ENCODE measurements at places on chromosomes 16 and 17.
A peak's percentile ranks its signal among the peaks of the same experiment; 100 is the strongest.

GRCh38 chr17:74935585-74936469 lies at the start of gene OTOP3:
OTOP3 (plus strand) TSS chr17:74935898; CDS start chr17:74935922, 24 bp downstream.
- no peak for DNase-seq

DNA sequence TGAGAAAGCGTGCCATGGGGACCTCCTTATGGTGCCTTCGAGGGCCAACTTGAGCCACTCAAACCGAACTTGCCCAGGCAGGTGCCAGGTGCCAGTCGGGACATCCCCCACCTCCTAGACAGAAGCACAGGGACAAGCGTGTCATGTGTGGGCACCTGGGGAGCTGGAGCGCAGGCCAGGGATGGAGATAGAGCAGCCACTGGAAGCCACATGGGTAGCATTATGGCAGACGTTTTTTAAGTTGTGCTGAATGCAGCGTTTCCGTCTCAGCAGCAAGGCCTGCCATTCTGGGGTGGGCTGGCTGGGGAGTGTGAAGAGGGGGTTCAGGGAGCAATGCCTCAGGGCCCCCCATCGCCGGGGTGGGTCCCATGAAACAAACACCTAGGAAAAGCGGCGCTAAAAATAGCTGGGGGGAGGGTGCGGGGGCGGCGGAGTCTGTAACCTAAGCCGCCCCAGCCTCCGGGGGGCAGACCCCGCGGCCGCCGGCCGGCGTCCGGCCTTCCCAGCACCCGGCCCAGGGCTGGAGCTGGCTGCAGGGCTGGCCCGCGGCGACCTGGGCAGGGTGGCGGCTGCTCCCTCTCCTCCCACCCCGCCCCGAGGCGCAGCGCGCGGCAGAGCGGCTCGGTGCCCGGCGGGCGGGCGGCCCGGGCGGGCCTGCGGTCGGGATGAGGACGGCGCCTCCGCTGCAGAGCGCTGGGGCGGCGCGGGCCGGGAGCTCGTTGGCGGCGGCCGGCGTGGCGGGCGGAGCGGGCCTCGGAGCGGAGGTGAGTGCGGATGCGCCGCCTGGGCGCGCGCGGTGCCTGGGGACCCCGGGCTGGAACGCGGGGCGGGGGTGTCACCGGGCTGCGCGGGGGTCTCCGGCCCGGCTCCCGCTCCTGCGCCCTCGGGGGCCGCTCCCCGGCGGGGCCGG lies at the start of gene ZNF469:
ZNF469 (plus strand) TSS at position 469 of the 910 bp plus-strand sequence. CDS start 44,512 bp downstream, outside the sequence.
- DNase-seq = no peak

GRCh38 chr16:66522816-66523590 lies 26.9 kb downstream of the TK2 start:
- no peak for DNase-seq

- DNase-seq = no peak
Measured at GRCh38 chr16:51880776-51881175, 666.2 kb downstream of the TOX3 start.

GRCh38 chr17:50063561-50064252 lies 7.8 kb downstream of the ITGA3 start:
- no peak for DNase-seq

- no peak for DNase-seq
Measured at GRCh38 chr16:69942099-69942491, 9.0 kb upstream of the CLEC18A start.

DNA sequence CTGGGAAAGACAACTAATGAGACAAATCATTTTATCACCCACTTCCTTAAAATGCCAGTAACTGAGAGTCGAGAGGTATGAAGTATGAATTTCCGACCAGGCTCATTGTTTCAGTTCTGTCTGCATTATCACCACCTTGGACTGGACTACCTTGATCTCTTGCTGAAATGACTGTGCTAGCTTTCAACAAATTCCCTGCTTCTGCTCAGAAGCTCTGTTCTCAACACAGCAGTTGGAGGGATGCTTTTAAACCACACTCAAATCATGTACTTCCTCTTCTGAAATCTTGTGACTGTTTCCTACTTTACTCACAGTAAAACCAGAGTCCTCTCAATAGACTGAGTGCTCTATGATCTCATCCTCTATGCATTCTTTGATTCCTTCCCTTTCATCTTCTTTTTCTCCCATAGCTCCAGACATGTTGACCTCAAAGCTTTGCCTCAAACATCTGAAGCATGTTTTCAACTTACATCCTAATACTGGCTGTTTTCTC lies 195.8 kb downstream of the KCNJ2 start:
- DNase-seq = no peak

DNA sequence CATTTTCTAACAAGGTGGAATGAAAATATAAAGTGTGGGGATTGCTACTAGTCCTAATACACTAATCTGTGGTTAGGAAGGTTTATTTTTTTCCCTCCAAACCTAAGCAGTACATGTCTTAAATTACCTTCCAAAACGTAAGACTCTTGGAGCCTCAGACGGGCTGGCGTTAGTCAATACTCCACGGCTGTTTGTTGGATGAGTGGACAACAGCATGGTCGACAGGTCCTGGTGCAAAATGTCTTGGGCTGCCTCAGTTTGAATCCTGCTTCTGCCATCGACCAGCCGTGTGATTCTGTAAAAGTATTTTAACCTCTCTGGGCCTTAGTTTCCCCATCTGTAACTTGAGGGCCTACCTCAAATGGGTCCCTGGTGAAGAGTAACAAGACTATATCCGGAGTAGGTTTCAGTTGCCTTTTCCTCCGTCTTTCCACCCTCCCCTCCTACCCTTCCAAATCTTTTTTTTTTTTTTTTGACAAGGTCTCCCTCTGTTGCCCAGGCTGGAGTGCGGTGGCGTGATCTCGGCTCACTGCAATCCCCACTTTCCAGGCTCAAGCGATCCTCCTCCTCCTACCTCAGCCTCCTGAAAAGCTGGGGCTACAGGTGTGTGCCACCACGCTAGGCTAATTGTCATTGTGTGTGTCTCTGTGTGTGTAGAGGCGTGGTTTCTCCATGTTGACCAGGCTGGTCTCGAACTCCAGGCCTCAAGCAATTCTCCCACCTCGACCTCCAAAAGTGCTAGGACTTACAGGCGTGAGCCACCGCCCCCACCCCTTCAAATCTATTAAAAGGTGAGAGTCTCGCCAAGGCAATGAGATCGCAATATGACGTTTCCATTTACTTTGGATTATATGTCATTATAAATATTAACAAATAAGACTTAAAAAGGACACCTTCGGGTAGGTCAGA lies 5.8 kb downstream of the SCGB1C2 start:
- no peak for DNase-seq

GRCh38 chr17:34228781-34229180 lies 26.3 kb upstream of the CCL2 start:
- DNase-seq = no peak

DNA sequence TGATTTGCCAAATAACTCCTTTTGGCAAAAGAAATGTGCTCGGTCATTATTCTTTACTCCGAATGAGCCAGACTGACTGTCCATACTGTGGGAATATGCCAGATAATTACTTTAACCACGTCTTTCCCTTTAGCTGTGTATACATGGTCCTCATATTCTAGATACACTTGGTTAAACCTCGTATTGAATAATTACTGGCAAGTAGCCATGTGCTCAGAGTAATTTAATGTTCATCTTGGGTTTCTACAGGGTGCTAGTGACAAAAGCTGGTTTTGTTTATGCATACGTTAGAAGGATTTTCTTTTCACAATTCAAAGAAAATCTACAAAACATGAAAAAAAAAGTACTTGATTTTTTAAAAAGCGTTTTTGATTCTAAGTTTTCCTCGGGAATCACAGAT lies 540.3 kb downstream of the KCNJ2 start:
- DNase-seq = no peak

DNA sequence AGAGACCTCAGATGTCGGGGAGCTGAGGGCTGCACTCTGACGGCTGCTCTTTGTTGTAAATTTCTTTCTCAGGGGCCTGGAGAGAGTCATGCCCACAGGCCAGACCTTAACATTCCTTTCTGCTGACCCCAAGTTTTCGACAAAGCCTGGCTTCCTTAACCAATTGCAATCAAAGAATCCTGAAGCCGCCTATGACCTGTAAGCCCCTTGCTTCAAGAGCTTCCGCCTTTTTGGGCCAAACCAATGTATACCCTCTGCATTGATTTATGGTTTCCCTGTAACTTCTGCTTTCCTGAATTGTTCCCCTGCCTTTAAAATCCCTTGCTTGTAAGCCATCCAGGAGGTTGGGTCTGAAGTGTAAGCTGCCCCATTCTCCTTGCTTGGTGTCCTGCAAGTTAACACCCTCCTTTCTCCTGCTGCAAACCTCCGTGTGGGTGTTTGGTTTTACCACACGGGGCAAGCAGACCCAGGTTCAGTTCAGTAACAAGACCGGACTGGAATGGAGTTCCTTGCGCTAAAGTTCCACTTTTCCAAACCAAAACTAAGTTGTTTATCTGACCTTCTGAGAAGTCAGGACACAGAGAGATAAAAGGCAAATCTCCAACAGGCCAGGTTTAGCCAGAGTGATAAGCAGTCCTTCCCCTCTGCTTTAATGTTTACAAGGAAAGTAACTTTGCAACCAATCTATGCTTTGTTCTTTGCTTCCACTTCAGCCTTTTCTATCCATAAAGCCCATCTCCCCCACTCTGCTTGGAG lies 141.6 kb downstream of the KCNJ12 start:
- DNase-seq = no peak

- peak; percentile 68 for DNase-seq
Measured at GRCh38 chr16:30651124-30652004, 604 bp downstream of the PRR14 start.

DNA sequence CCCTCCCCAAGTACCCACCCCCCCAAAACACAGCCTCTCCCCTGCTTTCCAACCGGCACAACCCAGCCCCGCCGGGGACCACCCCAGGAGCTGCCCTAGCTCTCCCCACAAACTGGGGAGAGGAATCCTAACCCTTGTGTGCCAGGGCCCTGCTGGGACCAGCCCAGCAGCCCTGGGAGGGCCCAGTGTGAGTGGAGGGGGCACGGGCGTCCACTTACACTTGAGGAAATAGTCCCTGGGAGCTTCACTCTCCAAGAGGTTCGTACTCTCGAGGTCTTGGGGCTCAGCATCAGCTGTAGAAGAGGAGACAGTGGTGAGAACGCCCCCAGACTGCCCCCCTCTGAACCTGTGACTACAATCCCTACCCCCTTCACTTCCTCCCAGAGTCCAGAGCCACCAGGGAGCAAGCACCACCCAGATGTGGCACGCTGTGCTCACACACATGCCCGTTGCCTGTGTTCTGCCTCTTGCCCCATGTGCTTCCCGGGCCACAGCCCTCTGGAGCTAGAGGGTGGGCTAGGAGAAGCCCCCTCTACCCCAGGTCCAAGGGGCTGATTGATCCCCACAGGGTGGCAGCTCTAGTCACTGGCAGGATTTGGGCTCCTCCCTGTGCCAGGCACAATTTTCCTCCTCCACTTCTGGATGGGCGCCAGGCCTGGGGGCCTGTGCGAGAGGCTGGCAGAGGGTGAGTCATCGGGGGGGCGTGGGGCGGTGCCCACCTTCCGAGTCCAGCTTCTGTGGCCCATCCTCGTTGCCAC lies 3.0 kb downstream of the TRIM47 start:
- no peak for DNase-seq

DNA sequence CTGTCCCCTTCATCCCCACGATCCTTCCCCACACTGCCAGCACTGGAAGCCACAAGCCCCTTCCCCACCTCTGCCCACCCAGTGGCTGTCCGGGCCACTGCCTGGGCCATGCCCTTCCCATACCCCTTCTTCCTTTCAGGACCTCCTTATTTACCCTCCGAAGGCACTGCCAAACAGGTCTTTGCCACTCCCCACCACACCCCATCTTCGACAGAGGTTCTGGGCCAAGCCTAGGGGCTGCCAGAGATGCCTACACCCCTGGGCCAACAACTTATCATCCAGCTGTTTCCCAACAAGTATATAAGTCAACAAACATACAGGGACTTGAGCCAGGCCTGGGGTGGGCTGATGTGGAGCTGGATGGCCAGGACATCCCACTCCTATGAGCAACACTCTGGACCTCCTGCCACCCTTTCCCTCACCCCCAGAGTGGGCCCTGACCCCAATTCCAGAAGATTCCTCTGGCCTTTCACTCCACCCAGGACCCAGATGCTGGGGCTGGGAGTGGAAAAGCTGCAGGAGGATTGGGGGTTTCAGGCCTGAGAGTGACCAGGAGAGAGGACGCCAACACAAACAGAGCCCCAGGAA lies 1.5 kb upstream of the PPP1R1B start:
- no peak for DNase-seq

DNA sequence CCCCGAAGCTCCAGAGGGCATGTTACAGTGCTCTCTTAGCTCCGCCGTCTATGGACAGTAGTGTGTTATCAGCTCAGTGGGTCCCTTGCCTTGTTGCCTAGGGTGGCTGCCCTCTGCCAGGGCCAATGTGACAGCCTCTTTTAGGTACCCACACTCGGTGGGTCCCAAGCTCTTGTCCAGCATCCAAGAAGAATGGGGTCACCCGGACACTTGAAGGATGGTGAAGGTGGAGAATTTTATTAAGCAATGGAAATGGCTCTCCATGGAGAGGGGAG lies 57.0 kb downstream of the RNF213 start:
- no peak for DNase-seq

GRCh38 chr16:11276143-11276895 lies at the start of gene PRM2:
PRM2 (minus strand) TSS chr16:11276480; CDS start chr16:11276370, 110 bp downstream.
- no peak for DNase-seq

DNA sequence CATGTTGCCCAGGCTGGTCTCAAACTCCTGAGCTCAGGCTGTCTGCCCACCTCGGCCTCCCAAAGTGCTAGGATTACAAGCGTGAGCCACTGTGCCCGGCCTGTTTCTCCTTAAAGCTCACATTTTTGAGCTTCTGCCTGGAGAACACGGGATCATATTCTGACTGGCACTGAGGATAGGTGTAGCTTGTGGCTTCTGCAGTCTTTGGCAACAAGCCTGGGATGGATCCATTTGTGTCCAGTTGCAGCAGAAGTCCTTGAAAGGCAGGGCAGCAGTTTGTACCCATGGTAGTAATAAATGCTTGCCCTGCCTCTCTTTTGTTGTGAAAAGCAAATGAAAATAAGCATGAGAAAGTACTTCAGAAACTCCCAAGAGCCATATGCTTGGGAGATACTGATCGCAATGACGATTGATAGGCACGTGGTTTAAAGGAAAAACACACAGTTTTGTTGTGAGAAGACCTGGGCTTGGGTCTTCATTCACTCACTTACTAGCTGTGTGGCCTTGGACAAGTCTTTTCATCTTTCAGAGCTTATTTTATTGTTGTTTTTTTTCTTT lies 3.1 kb upstream of the CORO7 start:
- DNase-seq = no peak

- peak; percentile 58 for DNase-seq
Measured at GRCh38 chr17:78883533-78884131, 19.4 kb downstream of the CEP295NL start.

GRCh38 chr17:15513058-15513791 lies 45.8 kb upstream of the CDRT4 start:
- no peak for DNase-seq

GRCh38 chr17:69578385-69578936 lies 164.0 kb downstream of the MAP2K6 start:
- DNase-seq = no peak

- no peak for DNase-seq
Measured at GRCh38 chr16:65313936-65314626, 192.2 kb upstream of the CDH11 start.

DNA sequence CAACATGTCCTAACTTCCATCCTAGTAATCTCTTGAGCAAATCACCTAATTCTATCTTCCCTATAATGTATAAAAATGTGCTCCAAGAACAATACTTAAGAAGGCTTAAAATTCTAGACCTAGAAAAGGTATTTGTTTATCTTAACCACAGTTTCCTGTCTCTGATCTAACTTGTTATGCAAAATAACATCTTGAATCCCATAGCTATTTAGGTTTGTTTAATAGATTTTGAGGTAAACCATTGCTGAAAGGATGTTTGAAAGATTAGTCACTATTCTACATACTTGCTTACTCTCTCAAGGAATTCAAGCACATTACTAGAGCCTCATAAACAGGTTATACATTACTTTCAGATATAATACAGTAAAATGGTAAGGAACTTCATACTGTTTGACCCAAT lies 13.0 kb downstream of the CA10 start:
- DNase-seq = no peak
